NCI-H510A (cell line): ENCODE measurements at places on chromosomes 5 and 9.

DNA sequence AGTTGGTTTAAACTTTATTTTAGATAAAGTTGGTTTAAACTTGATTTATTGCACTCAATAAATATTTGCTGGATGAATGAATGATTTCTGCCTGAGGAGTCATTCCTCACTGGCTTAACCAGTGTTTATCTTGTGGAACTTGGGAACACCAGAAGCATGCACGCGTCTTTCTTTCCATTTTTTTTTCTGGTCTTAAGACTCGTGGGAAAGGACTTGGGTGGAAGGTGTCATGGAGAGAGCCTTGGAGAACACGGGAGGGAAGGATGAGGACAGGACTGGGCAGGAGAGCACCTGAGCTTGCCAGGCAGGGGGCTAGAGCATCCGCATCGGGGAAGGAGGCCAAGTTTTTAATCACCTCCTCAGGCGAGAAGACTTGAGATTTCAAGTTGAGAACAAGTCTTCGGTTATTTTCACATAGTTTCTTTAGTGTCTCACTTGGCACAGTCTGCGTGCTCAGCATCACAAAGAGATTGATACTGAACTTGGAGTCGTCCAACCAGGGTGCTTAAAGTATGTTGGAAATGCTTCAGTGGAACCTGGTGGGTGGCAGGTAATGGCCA lies 144.2 kb downstream of the PDZD2 start:
- DNase-seq, result no peak

- no peak for DNase-seq
These were observed 250.7 kb downstream of the ANXA1 start for GRCh38 chr9:73402081-73403028.

DNA sequence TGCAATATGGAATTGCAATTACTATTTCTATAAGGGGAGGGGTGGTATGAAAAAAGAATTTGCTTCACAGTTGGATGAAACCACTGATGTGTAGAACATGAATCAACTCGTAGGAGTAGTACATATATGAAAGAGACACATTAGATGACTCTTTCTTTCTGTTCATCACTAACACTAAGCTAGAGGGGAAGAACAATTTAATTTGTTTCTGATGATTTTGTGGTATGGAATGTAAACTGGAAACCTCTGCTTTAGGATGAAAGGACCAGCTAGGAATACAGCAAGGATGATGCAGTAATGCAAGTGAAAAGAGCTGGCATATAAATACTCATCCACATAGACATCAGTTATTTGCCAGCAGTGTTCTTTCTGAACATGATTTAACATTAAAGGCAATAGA lies 113.4 kb downstream of the PAPPA start:
- no peak for DNase-seq

DNA sequence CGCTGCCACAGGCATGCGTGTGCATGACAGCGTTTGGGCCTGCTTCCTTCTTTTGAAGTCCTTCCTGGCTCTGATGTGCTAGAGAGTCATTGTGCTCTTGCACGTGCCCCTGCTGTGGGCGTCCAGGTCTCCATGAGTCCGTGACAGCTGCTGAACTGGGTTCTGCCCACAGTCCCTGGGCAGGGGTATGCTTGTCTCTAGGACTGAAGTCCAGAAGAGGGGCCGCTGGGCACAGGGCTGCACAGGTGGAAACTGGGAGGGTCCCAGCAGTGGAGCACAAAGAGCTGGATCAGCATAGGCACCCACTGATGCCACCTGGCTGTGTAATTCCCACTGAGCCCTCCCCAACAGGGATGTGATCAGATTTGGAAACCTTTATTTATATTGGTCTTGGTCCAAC lies 169.4 kb downstream of the IRX2 start:
- DNase-seq, result no peak

- DNase-seq, result no peak
These were observed 4.4 kb upstream of the PRR7 start for GRCh38 chr5:177442066-177442826.

DNA sequence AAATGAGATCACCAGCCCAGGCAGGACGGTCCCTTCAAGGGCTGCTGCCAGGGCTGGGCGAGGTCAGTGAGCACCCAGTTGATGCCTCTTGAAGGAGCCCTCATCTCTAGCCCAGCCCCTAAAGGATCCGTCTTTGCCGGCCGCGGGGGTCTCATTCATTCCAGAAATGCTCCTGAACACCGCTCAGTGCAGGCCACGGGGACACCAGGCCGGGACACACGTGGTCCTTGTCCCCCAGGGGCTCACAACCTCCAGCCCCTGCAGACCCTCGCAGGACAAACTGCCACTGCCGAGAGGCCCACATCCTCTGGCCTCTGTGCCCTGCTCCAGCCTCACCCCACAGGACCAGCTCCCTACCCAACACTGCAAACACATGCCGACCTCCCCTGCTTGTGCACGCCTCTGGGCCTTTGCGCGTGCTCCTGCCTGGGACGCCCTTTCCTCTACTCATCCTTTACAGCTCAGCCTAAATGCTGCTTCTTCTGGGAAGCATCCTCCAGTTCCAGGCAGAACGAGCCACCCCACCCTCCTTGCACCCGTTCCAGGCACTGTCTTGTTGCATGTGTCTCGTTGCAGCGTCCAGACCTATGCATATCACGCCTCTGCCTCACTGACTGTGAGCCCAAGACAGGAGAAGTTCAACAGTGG lies 10.3 kb upstream of the LAMC3 start:
- DNase-seq, result no peak

DNA sequence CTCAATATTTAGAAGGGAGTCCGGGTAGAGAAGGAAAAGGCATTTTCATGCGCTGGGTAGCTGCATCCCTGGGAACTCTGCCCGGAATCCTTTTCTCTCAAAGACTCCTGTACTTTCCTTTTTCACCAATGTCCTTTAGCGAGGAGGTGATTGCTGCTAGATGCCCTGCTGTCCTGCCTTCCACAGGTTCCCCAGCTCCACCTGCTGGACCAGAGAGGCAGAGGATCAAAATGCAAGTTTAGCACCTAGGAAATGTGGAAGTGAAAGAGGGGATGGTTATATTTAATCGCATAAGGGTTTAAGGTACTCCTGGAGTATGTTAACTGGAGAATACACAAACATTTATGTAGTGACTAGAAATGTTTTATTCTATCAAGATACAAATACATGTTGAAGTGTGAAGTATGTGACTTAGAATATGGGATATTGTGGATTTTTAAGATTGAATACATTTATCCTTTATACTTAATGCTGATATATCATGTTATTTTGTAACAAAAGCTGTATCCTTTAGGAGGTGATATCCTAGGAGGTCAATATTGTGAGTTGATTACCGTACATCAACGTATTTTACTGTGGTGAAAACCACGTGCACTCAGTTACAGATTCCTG lies 145.7 kb downstream of the ARHGAP26 start:
- no peak for DNase-seq

- no peak for DNase-seq
These were observed 28.3 kb upstream of the TAF1L start for GRCh38 chr9:32663741-32664140.

GRCh38 chr9:114718801-114719221 lies 36.8 kb upstream of the TEX48 start:
- no peak for DNase-seq

- no peak for DNase-seq
These were observed 46.0 kb downstream of the RAPGEF1 start for GRCh38 chr9:131693651-131694597.

- DNase-seq, result no peak
These were observed 241.0 kb upstream of the IRX1 start for GRCh38 chr5:3354606-3355005.
